ENCODE measurements at places on chromosomes 6 and 20. TPM values are rescaled to one million over a fixed set of nuclear protein-coding genes. Genes with fewer than 3 reads are reported as not detected.

DNA sequence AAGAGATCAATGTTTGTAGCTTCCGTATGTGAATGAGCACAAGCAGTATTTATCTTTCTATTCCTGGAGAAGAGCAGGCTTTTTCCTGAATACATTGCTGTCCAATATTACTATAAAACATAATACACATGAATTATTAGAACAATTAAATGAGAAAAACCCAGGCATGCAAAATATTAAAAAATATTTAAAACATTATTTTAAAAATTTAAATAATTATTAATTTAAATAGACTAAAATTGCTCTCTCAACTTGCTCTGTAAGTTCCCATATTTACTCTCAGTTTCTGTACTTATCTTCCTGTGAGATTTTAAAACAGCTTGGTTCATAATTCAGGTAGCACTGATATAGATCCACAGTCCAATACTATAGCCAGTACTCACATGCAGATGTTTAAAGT lies 97.0 kb downstream of the PLCB1 start:
- H3K4me3 ChIP-seq: no peak overlapping the region
- H3K4me1 ChIP-seq: no peaks in the 10 kb centered on the region
- H3K36me3 ChIP-seq: no peaks in the 10 kb centered on the region
- no peaks in the 10 kb centered on the region for H3K27me3 ChIP-seq

GRCh38 chr6:113662688-113663333 lies 194.3 kb upstream of the MARCKS start:
- DNase-seq: no peak
- no peaks in the 10 kb centered on the region for H3K4me1 ChIP-seq
- H3K27me3 ChIP-seq: peaks cover 6% of the 10 kb centered on the region
- no peak overlapping the region for H3K27ac ChIP-seq
- H3K36me3 ChIP-seq: no peaks in the 10 kb centered on the region

DNA sequence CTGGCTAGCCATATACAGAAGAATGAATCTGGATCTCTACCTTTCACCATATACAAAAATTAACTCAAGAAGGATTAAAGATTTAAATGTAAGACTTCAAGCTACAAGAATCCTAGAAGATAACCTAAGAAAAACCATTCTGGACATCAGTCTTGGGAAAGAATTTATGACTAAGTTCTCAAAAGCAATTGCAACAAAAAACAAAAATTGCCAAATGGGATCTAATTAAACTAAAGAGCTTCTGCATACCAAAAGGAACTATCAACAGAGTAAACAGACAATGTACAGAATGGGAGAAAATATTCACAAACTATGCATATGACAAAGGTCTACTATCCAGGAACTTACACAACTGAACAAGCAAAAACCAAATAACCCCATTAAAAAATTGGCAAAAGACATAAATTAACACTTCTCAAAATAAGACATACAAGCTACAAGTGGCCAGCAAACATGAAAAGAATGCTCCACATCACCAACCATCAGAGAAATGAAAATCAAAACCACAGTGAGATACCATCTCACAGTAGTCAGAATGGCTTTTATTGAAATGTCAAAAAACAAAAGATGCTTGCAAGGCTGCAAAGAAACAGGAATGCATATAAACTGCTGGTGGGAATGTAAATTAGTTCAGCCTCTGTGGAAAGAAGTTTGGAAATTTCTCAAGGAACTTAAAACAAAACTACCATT lies 66.8 kb upstream of the RSPO3 start:
- peaks cover 2% of the 10 kb centered on the region for H3K4me1 ChIP-seq
- no peak overlapping the region for H3K4me3 ChIP-seq
- H3K27ac ChIP-seq: no peak overlapping the region
- H3K36me3 ChIP-seq: no peaks in the 10 kb centered on the region
- no peak for DNase-seq
- no peaks in the 10 kb centered on the region for H3K27me3 ChIP-seq

DNA sequence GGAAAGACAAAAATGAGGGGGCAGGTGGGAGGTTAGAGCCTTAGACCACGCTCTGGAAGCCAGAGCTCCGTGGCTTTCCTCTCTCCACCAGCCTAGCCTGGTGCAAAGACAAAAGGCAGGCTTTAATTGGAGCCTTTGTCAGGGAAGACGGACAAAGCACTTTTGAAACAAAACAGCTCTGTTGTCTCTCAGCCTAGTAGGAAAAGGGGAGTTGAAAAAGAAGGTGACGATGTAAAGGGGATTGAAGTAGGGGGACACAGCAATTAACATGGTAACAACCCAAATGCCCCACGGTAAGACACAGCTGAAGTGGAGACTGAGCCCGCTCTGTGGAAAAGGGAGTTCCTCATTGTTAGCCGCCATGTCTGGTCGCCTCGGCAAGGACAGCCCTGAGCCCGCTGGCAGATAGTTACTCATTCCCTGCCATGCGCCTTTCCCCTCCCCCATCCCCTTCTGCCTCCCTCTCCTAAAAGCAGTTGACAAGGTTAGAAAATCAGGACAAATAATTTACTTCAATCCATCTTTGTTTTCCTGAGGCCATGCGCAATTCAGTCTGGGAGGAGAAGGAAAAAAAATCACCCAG lies 93.0 kb downstream of the TCP11 start:
- no peaks in the 10 kb centered on the region for H3K27me3 ChIP-seq
- H3K4me3 ChIP-seq: no peak overlapping the region
- no peaks in the 10 kb centered on the region for H3K36me3 ChIP-seq
- H3K27ac ChIP-seq: no peak overlapping the region
- DNase-seq: peak; percentile 21

DNA sequence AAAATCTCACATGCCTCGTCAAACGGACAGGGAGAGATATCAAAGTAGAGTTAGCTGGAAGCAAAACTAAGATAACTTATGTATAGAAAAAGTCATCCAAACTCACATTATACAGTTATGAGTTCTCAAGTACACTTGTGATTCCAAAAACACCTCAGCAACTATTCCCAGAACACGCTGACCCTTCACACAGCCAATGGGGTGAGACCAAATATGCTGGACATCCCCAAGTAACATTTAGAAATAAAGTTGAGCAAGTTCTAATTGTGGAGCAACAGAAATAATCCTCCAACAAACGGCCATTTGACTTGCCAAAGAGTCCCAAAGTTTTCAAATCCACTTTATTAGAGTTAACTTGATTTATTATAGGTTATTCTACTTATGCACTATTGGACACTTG lies 52.4 kb downstream of the LY86 start:
- no peak overlapping the region for H3K27ac ChIP-seq
- H3K4me3 ChIP-seq: no peak overlapping the region
- DNase-seq: no peak
- no peaks in the 10 kb centered on the region for H3K4me1 ChIP-seq

- DNase-seq: no peak
- no peaks in the 10 kb centered on the region for H3K27me3 ChIP-seq
- no peak overlapping the region for H3K27ac ChIP-seq
- H3K4me1 ChIP-seq: peaks cover 34% of the 10 kb centered on the region
Measured at GRCh38 chr6:161033667-161034066, 42.1 kb downstream of the MAP3K4 start.

The SAMD5 gene
- total RNA-seq: not detected

The COX7A2 gene
- total RNA-seq: 577 TPM

The HLA-DPA1 gene
- 12.1 TPM for total RNA-seq

Measured in activated naive CD4-positive, alpha-beta T cell treated with anti-CD3 and anti-CD28 coated beads for 36 hours (primary cell).